T-helper 17 cell (primary cell): ENCODE measurements at places on chromosomes 3 and 15.

DNA sequence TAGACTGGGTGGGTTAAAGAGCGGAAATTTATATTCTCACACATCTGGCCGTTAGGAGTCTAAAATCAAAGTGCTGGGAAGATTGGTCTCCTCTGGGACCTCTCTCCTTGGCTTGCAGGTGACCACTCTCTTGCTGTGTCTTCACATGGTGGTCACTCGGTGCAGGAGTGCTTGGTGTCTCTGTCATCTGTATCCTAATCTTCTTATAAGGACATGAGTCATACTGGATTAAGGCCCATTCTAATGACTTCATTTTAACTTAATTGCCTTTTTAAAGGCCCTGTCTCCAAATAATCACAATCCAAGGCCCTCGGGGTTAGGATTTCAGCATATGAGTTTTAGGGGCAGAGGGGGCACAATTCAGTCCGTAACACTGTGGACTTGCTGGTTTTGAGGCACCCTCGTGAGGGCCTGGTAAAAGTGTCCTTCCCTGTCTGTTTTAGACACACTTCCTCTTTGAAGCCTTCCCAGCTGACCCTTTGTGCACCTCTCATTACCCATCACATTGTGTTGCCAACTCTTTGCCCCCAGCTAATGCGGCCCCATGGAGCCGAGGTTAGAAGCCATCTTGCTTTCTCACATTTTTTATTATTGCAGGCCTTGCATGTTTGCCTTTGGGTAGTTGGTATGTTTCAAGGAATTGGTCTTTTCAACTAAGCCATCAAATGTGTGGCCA lies 3.2 kb downstream of the XYLB start:
- no peak for DNase-seq

GRCh38 chr15:59280855-59281254 lies 74.2 kb downstream of the LDHAL6B start:
- no peak for DNase-seq

GRCh38 chr15:48242015-48242414 lies 35.9 kb downstream of the SLC12A1 start:
- DNase-seq: no peak

GRCh38 chr15:38844736-38845135 lies 280.1 kb upstream of the RASGRP1 start:
- no peak for DNase-seq

GRCh38 chr3:11247362-11247761 lies 24.8 kb upstream of the ATG7 start:
- DNase-seq: no peak
